Stimulated activated naive B cell treated with anti-CD40 and anti-IgM and Interleukin-4, amounts not matched to agents 10 μg/mL and 1 μg/mL and 100 μg/mL, for 72 hours (primary cell): ENCODE measurements at places on chromosomes 12 and 14.
A peak's percentile ranks its signal among the peaks of the same experiment; 100 is the strongest.

- no peak for DNase-seq
These were observed 25.1 kb downstream of the ANAPC5 start for GRCh38 chr12:121326996-121327674.

- no peak for DNase-seq
These were observed 60.2 kb upstream of the ATP2B1 start for GRCh38 chr12:89768586-89769482.

GRCh38 chr12:40622246-40622838 lies 69.9 kb upstream of the CNTN1 start:
- DNase-seq, result no peak

GRCh38 chr14:95309261-95310051 lies 10.3 kb downstream of the CLMN start:
- no peak for DNase-seq

GRCh38 chr12:65123435-65124063 lies 2.4 kb upstream of the WIF1 start:
- DNase-seq, result no peak

DNA sequence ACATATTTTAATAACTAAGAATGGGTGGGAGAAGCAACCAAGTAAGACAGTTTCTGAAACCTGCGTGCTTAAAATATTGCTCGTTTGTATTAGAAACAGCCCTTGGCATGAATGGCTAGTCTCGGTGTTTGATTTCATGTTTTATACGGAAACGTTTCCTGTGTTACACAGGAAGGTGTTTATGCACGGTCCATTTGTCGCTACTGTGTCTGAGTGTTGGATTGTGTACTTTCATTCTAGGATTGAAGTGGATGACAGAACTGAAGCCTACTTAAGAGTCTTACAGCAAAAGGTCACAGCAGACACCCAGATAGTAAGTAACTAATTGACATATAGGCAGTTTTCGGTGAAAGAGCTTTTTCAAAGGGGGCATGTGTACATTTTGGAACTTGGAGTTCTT lies 19.6 kb downstream of the PIWIL1 start:
- DNase-seq, result no peak

- no peak for DNase-seq
These were observed 12.8 kb downstream of the TUNAR start for GRCh38 chr14:95889236-95889979.

GRCh38 chr12:123854918-123855317 lies 92.8 kb downstream of the DNAH10 start:
- DNase-seq, result no peak

GRCh38 chr14:85535321-85535720 lies 5.4 kb downstream of the FLRT2 start:
- no peak for DNase-seq

GRCh38 chr14:92584816-92585215 lies 71.2 kb downstream of the RIN3 start:
- DNase-seq, result no peak

- DNase-seq, result no peak
These were observed 101.3 kb downstream of the SLC6A15 start for GRCh38 chr12:84811291-84811690.

- no peak for DNase-seq
These were observed 383.7 kb downstream of the BCL11B start for GRCh38 chr14:98888281-98888680.

- no peak for DNase-seq
These were observed 404.0 kb upstream of the ATP2B1 start for GRCh38 chr12:90112666-90113065.

GRCh38 chr12:101696251-101697196 lies 916 bp upstream of the CHPT1 start:
- DNase-seq, result peak; percentile 13

DNA sequence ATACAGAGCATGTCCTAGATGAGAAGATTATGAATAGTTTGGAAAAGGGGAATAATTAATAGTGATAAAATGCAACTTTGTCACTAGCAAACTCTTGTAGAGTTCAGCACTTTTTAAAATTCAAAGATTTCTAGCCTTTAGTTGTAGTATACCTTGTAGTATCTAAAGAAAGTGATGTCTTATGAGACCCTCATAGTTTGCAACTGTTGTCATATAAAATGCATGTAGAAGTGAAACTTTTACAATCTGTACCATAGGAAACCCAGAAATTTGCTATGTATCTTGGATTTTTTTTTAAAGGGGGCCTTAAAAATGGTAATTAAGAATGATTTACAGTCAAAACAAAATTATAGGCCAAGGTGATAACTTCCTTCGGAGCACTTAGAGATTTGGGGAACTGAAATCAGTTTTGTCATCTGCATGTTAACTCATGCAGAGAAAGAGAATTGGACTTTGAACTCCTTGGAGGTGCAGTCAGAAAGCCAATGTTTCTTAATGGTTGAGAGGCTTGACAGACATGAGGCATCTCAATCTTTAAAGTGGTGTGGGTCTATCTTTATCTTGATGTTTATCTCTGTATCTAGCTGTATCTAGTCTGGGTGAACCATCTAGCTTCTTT lies 1.3 kb downstream of the LRRK2 start:
- no peak for DNase-seq

DNA sequence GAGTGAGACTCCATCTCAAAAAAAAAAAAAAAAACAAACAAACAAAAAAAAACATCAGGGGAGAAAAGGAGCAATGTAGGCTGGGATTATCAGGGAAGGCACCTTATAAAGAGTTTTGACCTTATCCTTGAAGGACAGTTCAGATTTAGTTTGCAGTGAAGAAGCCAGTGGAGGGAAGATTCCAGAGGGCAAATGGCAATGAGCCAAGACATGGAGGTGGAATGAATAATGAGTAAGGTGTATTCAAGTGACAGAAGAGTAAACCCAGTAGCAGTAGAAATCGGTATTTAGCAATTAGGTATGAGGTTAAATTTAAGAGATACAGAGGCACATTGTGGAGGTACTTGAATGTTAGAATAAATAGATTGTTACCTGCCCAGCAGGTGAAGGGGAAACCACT lies 2.2 kb upstream of the DUSP16 start:
- DNase-seq, result no peak

DNA sequence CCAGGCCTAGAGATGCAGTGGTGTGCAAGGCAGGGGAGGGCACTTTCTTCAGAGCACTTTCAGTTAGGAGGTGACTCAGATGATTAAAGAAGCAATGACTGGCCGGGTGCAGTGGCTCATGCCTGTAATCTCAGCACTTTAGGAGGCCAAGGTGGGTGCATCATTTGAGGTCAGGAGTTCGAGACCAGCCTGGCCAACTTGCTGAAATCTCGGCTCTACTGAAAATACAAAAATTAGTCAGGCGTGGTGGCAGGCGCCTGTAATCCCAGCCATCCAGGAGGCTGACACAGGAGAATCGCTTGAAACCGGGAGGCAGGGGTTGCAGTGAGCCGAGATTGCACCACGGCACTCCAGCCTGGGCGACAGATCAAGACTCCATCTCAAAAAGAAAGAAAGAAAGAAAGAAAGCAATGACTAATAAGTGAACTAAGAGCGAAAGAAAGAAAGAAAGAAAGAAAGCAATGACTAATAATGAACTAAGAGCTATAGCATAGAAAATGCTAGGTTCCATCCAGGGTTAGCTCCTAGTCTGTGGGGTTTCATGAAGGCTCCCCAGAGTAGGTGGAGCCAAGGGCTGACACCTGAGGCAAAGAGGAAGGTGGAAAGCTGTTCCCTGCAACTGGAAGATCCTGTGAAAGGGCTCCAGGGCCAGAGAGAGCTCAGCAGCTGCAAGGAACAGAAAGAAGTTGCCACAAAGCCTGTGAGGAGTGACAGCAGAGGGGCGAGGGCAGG lies 334.5 kb downstream of the CACNA1C start:
- no peak for DNase-seq

GRCh38 chr12:6872073-6873048 lies 742 bp downstream of the SPSB2 start:
- peak; percentile 81 for DNase-seq

GRCh38 chr14:70706177-70706576 lies 64.5 kb downstream of the TTC9 start:
- DNase-seq, result no peak

- no peak for DNase-seq
These were observed 237.3 kb upstream of the GRIP1 start for GRCh38 chr12:66916189-66916588.

- no peak for DNase-seq
These were observed 22.8 kb downstream of the APOBEC1 start for GRCh38 chr12:7642876-7643309.

- DNase-seq, result no peak
These were observed 15.0 kb downstream of the ACACB start for GRCh38 chr12:109131154-109132050.

DNA sequence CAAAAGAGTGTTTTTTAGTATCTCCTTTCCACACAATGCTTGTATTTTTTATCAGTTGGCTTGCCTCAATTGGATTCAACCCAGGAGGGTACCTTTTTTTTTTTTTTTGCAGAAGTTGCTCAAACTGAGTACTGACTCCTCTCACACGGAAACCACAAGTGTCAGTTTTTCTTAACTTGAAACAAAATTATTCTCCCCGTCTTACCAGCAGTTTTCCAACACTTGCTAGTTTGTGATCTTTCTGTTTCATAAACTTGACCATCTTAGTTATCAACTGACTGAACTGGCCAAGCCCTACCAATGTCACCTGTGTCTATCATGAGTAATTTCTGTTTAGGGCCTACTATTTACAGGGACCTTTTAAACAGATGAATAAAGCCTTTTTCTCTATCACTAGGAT lies 34.1 kb upstream of the ITPR2 start:
- no peak for DNase-seq

DNA sequence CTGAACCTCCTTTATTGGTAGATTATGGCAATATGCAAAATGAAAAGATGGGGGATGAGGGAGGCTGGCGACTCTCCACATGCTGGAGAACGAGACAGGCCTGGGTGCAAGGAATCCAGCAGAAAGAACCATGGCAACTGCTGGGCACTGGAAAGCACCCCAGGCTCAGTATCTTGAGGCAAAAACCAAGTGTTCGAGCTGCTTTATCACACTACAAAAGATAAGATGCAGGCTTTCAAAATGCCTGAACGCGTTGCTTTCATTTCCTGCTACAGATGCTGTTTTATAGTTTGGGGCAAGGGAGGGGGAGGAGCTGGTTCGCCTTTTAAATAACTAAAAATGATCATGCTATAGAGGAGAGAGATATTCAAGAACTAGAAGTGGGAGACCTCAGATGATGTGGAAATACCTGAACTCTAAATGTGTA lies 38.9 kb downstream of the NIN start:
- peak; percentile 39 for DNase-seq

DNA sequence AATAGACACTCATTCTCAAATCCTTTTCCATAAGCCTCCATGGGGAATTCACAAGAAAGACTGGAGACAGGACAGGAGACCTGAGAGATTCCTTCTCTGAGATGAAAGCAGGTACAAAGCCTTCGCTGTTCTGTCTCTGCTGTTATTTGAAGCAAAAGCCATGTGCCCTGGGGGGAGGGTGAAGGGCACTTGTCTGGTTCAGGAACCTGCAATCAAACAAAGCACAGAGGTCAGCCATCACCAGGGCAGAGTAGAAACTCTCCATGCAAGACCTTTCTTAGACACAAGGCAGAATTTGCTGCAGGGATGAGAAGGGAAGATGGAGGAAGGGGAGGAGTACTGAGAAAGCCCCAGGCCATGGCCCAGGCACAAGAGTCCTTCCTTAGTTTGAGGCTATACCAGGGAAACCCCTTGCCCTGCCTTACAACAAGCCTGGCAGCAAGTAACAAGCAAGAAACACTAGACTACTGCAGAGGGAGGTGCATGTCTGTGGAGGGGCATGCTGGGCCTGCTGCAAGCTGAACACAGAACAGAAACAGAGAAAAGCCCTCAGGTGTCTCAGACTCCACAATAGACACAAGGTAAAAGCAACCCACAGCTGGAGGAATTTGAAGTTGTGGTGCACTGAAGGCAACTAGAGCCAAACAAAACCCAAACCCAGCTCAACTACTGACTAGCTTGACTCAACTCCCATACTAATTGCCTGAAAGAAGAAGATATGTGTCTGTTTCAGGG lies 7.8 kb upstream of the ART4 start:
- no peak for DNase-seq

- DNase-seq, result no peak
These were observed 30.5 kb upstream of the METAP2 start for GRCh38 chr12:95443459-95443858.

DNA sequence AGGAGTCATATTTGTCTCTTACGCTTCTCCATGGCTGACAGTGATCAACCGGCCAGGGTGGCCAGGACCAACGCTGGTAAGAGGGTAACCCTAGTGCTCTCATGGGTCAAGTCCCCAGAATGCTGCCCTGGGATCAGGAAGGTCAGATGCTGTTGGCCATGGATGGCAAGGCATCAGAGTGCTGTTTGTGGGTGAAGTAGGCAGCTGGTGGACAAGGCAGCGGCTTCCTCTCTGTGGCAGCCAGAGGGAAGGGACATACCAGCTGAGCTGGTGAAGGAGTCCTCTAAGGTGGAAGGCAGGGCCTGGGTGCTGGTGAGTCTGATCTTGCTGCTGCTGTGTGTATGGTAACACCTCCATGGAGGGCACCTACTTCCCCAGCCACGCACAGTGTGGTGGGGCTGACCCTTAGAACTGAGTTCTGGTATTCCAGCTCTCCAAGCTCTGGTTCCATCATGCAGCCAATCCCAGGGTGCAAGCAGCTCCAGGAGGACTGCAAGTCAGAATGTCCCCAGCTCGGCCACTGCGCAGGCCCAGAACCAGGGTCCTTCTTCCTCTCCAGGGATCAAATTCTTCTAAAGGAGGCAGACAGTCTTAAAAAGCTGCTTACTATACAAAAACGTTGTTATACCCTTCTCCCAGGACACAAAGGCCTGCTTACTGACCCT lies 13.4 kb upstream of the SMOC1 start:
- DNase-seq, result no peak

- no peak for DNase-seq
These were observed 473.1 kb downstream of the ATP23 start for GRCh38 chr12:58414398-58414871.

DNA sequence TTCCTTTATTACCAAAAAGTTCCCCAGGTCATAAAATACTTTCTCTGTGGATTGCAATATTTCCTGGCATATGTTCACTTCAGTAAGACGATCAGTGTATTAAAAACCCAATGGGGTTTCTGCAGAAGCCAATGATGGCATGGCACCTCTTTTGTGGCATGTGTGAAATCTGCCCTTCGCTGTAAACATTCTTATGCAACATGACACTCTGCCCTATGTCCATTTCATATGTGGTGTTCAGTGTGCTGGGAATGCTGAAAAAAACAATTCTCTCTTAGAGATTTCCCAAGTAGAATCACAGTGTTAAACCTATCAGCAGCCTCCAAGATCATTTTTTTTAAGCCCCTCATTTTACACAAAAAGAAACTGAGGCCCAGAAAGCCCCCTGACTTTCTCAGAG lies 2.3 kb upstream of the MYBPC1 start:
- no peak for DNase-seq

GRCh38 chr12:56723889-56724700 lies 1.0 kb downstream of the NACA start:
- DNase-seq, result no peak

- peak; percentile 18 for DNase-seq
These were observed 26.8 kb upstream of the BDKRB2 start for GRCh38 chr14:96177766-96178375.

DNA sequence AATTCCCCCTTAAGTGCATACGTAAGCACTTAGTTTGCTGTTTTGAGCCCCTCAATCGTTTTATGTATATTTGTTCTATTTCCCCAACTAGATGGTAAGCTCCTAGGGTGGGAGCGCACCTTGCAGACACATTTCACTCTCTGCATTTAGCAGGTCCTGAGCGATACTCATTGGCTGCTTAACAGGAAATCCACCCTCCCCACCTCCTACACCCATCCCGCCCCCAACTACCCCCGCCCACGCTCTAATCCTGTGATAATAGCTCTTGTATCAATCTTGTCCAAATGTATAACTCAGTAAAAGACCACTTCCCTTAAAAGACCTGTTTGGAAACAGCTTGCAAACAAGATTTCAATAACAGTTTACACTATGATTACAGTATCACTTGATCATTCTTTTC lies 8.1 kb downstream of the LPAR5 start:
- no peak for DNase-seq
